ENCODE measurements at places on chromosomes 11 and 22.

GRCh38 chr11:92286709-92287108 is 62.1 kb downstream of the FAT3 start:
- no peak for DNase-seq

GRCh38 chr11:5803982-5804381 is 4.7 kb upstream of the OR52N2 start:
- DNase-seq, result no peak

DNA sequence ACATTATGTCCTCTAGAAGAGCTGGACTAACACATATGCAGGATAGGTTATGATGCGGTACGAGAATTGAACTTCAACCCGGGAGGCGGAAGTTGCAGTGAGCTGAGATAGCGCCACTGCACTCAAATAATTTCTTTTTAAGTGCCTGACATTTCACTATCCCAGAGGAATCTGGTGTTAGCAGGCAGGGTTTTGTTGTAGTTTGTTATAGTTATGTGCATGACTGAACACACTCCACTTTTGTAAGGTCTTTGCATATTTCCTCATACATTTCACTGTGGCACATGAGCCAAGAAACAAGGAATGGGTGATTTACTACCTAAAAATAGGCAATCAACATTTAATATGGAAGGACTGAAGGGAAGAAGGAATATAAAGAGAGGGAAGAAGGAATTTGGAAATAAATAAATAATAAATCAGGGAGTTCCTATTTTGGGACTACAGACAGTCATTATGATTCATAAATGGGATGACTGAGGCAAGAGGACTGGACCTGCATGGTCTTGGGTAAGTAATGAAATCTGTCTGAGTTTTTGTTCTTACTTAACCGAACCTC is 8.7 kb upstream of the HIPK3 start:
- DNase-seq, result no peak

- no peak for DNase-seq
Measured at GRCh38 chr11:65375012-65375411, 7.4 kb downstream of the SLC25A45 start.

DNA sequence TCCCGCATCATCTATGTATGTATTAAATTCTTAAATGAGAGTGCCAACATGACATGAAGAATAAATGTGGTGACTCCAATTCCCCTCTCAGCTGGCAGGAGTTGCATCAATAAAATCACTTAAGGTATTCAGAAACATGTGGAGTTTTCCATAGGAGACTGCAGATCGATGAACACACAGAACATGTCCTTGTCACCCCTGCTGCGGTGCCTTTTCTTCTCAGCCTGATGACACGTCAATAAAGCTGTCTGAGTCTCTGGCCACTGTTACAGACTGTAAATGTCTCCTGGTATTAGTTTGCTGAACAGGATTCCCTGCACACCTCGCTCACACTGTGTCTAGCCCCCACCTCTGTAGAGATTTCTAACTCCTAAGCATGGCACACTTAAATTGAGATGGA is 460.5 kb downstream of the LRRC4C start:
- no peak for DNase-seq

DNA sequence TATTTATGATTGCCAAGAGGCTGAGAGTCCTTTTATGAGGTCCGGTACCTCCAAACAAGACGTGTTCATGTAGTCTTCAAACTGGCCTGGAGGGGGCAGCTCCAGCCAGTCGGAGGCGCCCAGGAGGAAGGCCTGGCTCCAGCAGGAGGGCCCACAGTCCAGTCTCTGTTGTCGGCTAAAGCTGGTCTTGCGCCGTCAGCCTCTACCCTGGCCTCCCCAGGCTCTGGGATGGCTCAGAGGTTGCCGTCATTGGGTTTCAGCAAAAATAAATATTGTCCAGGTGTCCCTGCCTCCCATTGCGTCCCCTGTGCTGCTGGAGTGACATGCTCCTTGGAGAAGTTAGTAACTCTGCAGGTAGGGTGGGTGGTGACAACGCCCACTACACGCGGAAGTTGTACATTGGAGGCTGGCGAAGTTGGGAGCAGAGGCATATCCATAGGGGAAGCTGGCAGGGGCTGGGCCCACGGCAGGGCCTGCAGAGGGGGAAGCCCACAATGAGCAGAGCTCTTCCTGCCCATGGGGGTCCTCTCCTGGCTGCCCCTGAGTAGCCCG is 1.0 kb upstream of the SLC25A1 start:
- DNase-seq, result peak; percentile 61

DNA sequence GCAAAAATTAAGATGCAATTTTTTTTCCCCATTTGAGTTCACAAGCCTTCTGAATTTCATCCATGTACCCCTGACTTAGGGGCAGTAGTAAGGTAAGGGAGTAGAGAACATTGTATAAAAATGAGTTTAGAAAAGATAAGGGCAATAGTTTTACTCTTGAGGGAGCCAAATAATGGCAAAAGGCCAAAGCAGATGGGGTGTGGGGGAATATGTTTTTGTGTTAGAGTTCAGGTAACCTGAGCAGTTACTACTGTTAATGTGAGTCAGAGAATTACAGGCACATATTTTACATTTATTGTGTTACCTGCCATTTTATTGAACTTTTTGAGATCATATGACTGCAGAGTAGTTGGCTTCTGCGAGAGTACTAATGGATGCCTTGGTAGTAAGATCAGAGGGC is 3.1 kb downstream of the EED start:
- DNase-seq, result no peak

DNA sequence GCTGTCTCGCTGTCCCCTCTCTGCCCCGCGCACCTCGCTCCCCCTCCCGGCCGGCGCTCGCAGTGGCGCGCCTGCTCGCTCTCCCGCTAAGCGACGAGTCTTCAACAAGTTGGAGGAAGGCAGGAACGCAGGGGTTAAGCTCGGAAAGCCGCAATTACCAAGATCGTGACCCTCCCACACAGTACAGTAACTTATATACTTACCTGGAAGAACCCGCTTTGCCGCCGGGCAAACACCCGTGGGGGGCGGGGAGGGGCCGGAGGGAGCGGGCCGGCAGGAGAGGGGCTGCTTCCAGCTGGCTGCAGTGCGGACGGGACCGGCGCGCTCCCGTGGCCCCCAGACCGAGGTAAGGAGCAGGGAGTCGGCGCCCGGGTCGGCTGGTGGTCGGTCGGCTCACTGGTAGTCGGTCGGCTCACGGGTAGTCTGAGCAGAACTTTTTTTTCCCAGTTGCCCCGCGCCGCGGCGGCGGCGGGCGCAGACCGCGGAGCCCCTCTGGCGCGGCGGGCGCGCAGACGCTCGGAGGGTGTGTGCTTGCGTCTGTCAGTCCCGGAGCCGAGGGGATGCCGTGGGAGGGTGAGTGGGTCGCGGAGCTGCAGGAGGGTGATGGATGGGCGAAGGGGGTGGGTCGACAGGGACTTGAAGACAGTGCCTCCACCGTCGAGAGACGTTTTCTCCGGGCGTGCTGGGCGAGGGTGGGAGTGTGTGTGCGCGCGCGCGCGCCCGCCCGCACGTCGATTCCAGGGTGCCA is 101.2 kb upstream of the HSD17B12 start:
- DNase-seq, result no peak

- DNase-seq, result no peak
Measured at GRCh38 chr11:64711956-64712362, 11.0 kb downstream of the NRXN2 start.

GRCh38 chr11:32385998-32386397 is 49.3 kb downstream of the WT1 start:
- DNase-seq, result no peak

DNA sequence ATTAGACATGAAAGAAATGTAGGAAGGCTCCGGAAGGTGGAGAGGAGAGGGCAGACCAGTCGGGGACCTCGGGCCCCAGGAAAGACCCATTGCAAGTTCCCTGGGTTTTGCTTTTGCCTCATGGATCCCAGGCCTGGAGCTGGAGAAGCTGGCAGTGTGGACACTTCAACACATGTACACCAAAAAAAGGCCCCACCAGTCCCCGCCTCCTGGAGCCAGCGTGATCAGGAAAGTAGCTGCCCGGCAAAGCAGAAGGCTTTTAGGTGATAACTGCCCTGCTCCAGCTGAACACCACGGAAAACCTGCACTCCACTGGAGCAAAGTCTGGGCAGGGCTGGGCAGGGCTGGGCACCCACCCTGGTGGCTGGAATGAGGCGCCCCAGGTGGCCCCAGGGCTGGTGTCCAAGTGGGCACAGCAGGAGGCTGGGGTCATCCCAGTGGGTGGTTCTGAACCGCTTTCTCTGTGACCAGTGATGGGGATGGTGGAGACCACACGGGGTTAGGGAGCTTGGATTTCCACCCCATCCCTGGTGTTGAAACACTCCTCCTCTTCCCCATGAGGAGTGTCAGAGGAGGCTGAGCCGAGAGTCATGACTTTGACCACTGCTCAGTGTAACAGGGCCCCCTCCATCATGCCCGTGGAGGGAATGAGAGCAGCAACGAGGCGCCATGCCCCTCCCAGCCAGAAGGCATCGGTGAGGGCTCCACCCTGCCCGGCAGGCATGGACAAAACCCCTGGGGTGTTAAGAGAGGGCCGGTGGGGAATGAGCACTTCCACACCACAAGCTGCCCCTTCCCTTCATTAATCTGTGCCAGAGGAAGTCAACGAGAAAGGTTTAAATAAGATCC is 16.9 kb upstream of the MUC5AC start:
- no peak for DNase-seq

DNA sequence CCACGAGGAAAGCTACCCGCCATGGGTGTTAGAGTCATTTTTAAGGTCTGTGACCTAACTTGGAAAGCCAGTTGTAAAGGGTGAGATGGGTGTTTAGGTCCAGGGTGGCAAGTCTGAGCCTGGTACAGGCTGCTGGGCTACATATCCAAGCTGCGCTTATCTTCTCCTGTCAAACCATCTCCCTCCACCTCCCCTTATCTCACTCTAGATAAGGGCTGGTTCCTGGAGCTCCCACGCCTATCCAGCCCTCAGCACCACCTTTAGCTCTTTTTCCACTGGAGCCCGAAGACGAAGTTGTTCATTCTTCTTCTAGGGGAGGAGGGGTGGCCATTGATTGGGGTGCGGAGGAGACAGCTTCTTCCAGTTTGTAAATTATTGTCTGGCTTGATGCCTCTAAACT is 48.5 kb downstream of the MICAL2 start:
- DNase-seq, result no peak

DNA sequence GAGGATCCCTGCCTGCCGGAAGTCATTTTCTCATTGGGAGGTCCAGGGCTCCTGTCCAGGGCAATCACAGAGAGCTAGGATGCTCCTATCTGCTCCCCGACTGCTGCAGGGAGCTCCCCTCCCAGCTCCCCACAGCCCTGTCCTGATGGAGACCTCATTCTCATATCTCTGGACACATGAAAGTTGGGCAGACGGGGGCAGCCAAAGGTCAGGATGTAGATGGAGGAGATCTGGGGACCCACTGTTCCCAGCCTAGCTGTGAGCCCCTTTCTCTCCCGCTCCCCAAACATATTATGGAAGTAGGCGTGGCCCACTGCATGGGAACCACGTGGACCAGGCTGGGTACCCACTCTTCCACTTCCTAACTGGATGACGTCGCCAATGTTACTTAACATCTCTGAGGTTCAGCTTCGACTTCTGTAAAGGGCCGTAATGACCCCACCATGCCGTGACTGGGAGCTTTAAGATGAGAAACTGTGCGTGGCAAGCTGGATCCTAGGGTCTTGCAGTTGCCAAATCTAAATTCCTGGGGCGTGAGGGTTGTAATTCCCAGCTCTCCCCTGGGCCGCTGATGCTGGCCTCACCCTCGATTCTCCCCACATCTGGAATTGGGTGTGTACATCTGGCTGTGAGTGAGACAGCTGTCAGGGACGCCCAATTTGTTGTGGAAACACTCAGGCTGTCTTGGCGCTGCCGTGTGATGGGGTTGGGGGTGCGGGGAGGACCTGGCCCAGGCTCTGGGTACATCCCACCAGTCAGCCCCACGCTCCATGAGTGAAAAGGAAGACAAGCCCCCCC is 1.8 kb downstream of the CDC42EP2 start:
- DNase-seq, result peak; percentile 85

- no peak for DNase-seq
Measured at GRCh38 chr11:16309226-16309625, 47.1 kb downstream of the SOX6 start.

- no peak for DNase-seq
Measured at GRCh38 chr11:9136741-9137140, 45.3 kb upstream of the SCUBE2 start.

DNA sequence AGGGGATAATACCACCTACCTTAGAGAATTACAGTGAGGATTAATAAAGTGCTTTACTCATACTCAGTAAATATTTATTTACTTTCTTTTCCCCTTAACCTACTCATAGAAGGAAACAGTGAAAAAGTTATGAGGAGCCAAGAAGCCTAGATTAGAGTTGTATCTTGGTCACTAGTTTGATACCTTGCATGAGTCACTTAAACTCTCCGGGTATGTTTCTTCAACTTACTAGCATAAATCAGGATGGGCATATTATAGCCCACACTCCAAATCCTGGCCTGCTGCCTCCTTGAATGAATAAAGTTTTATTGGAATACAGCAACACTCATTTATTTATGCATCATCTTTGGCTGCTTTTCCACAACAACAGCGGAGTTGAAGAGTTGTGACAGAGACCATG is 8.2 kb downstream of the FBXO3 start:
- no peak for DNase-seq

DNA sequence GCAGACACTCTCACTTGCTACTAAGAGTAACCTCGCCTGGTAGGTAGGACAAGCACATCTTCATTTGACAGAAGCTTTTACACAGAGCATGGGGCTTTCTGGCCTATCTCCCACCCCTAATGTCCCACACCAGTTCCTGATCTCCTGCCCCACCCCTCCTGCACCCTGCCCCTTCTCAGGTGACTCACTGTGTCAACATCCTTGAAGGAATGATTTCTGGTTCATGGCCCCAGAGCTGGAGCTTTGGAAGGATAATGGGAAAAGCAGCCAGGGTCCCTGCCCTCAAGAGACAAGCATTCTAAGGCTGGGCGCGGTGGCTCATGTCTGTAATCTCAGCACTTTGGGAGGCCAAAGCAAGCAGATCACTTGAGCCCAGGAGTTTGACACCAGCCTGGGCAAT is 47.2 kb downstream of the LRFN4 start:
- DNase-seq, result no peak

- DNase-seq, result no peak
Measured at GRCh38 chr11:128262463-128263345, 324.7 kb downstream of the ETS1 start.

DNA sequence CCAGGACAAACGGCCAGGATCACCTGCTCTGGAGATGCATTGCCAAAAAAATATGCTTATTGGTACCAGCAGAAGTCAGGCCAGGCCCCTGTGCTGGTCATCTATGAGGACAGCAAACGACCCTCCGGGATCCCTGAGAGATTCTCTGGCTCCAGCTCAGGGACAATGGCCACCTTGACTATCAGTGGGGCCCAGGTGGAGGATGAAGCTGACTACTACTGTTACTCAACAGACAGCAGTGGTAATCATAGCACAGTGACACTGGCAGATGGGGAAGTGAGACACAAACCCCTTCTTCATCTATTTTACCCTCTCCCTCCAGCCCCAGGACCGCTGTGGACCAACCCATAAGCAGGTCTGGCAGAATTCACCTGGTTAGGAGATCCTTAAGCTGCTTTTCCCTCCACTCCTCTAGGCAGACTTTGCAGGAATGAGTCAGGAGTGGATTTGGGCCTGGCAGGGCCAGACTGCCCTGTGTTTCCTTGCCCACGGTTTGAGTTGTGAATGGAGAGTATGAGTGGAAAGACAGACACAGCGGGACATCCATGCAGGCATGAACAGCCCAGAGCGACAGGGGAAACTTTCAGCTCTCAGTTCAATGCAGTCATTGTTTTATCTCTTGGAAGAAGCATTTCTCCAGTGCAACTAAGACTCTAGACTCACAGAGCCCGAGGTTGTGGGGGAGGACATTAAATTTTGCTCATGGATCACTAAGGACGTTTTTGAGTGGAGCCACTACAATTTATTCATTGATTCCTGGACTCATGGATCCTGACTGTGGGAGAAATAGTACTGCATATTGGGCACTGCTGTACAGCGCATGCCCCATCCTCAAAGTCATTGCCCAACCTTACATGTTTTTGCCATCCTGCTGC is 75.3 kb upstream of the IGLL5 start:
- no peak for DNase-seq
